Stomach (tissue), 19 donors: ENCODE measurements at places on chromosomes 16 and 17. TPM values are rescaled to one million over a fixed set of nuclear protein-coding genes. Genes with fewer than 3 reads are reported as not detected.
A peak's percentile ranks its signal among the peaks of the same experiment; 100 is the strongest.

Gene NPIPB13
- 1.7 TPM for polyA plus RNA-seq

Gene MARCHF10
- polyA plus RNA-seq: not detected

Gene CD79B
- polyA plus RNA-seq: 8.1 TPM

Gene OR4D2
- polyA plus RNA-seq: not detected

Gene MYL4
- polyA plus RNA-seq: 0.20 TPM

Gene LPO
- 0.10 TPM for polyA plus RNA-seq

Gene IGSF6
- 1.7 TPM for polyA plus RNA-seq

Gene C17orf107
- polyA plus RNA-seq: 0.75 TPM

Gene DLX3
- not detected for polyA plus RNA-seq

GRCh38 chr17:77909236-77909635 lies 49.3 kb upstream of the TNRC6C start:
- peak; percentile 78 for DNase-seq

- DNase-seq: no peak
These were observed 17.8 kb downstream of the RGS9 start for GRCh38 chr17:65154770-65155589.

GRCh38 chr17:6797718-6798351 lies 21.8 kb downstream of the FBXO39 start:
- no peak for DNase-seq

- DNase-seq: no peak
These were observed 18.8 kb downstream of the CDK5RAP3 start for GRCh38 chr17:47989700-47990099.

- DNase-seq: no peak
These were observed 108.6 kb upstream of the GOT2 start for GRCh38 chr16:58842746-58843145.

GRCh38 chr16:57618296-57619132 lies 9.9 kb upstream of the ADGRG1 start:
- DNase-seq: no peak

DNA sequence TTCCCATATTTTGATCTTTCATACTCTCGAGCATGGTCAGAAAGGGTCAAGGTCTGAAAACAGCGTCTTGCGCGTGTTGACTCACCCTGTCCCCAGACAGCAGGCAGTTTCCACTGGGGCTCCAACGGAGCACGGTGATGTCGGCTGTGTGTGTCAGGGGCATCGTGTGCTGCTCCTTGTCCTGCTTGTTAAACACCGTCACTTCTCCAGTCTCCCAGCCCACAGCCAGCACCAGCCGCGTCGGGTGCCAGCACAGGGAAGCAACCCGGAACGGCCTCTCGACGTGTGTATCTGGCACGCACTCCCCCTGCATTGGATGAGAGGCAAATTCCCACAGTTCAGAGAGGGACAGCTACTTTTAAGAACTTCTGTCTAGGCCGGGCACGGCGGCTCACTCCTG lies 9.6 kb downstream of the IFT140 start:
- no peak for DNase-seq

GRCh38 chr16:46918905-46919792 lies 35.0 kb downstream of the GPT2 start:
- peak; percentile 86 for DNase-seq

GRCh38 chr16:31430380-31431052 lies 2.4 kb upstream of the COX6A2 start:
- DNase-seq: no peak

- DNase-seq: no peak
These were observed 327.6 kb downstream of the GRIN2A start for GRCh38 chr16:9854675-9855074.

GRCh38 chr17:51238255-51238887 lies 21.5 kb downstream of the MBTD1 start:
- DNase-seq: no peak

- no peak for DNase-seq
These were observed 45.2 kb upstream of the PVALEF start for GRCh38 chr17:81120149-81120484.

DNA sequence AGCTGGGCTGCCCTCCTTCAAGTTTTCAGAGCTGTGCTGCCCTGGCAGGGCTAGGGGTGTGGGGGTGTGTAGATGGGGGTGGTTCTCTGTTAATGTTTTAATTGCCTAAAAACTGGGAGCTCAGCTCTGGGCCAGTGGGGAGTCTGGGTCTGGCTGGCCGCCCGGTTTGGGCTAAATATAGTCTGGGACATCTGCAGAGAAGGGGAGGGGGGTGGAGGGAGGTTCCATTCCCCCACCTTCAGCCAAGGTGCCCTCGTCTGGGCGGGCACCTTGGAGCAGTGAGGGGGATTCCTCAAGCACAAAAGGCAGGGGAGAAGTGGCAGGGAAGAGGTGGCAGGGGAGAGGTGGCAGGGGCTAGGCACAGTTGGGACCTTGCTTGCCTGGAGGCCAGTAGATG lies 13.0 kb downstream of the RARA start:
- DNase-seq: peak; percentile 70

- peak; percentile 50 for DNase-seq
These were observed 2.3 kb downstream of the CMIP start for GRCh38 chr16:81446907-81447268.

- no peak for DNase-seq
These were observed 86.4 kb upstream of the MYOCD start for GRCh38 chr17:12579288-12579687.

GRCh38 chr16:66419527-66419926 lies 7.6 kb upstream of the BEAN1 start:
- no peak for DNase-seq

DNA sequence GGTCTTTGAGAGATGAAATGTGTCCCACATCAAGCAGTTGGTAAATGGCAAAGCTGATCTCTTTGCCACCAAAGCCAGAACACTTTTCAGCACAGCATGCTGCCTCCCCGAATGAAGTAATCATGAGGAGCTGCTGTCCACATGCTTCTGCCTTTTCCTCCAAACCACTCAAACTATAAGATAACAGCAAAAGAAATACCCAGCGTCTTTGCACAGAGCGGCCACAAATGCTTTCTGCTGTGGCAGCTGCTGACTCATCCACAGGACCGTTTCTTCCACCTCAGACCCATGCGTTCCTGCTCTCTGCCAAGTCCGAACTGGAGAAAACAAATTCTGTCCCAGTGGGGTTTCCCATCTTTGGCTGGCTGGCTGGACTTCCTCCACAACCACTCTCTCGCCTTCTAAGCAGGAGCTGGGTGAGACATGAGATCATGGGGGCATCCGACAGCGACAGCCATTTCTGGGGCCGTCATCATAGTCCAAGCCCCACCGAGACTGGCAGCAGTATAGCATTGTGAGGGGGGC lies 27.1 kb downstream of the TBC1D3B start:
- no peak for DNase-seq
